Cortex of kidney (tissue), 1 donor: ENCODE measurements at places on chromosomes 5 and 9.

DNA sequence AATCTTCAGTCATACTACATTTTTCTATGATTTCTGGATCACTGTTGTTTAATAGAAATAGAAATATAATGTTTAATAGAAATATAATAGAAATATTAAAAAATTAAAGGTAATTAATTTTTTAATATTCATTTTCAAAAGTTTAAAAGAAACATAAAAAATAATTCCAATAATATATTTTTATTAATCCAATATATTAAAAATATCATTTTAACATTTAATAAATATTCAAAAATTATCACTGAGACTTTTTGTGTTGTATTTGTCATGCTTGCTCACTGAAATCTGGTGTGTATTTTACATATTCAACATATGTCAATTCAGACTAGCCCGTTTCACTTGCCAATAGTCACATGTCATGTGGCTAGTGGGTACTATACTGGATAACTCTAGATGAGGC, 80.6 kb upstream of the SLCO6A1 start:
- no peak for DNase-seq

DNA sequence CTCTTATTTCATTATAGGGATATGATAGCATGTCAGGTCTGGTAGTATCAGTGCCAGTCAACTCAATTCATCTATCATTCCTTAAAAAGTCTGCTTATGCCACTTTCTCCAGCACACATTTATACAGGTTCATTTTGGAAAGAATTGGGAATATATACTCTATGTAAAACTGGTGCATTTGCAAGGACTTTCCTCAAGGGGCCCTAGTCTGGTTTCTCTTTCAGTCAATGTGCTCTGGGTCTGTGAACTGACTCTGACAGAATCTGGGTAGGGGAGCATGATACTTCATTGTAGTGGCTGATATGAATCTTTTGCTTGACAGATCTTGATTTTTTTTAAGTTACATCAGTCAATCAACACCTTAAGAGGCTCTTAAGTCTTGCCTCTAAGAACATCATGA, 313.9 kb downstream of the HTR1A start:
- no peak for DNase-seq

DNA sequence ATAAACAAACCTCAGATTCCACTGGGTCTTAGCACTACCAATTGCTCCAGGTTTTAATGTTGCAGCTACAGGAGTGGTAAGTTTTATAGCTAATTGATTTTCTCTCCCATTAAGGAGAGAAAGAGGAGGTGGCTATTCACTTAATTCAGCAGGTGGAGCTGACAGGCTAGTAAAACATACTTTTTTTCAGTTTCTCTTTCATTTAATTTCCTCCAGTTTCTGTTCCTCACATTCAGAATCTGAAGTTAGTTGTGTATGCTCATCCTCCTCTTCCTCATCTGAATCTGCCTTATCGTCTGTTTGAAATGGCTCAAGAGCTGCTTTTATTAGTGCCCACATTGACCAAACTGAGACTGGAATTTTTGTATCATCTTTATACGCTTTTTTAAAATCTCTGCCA, 98.0 kb downstream of the PLPPR1 start:
- no peak for DNase-seq

- no peak for DNase-seq
These were observed 54.6 kb downstream of the ALG2 start for GRCh38 chr9:99167119-99167518.

DNA sequence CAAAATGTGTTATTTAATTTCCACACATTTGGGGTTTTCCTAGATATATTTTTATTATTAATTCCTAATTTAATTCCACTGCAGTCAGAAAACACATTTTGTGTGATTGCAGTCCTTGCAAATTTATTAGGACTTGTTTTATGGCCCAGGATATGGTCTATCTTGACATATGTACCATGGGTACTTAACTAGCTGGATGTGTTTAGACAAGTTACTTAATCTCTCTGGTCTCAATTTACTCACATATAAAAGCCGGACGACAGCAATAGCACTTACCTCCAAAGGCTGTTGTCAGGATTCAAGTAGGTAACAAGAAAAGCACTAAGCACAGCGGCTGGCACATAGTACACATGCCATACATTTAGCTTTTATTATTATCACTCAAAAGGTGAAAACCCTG, 118.2 kb upstream of the MSX2 start:
- no peak for DNase-seq

GRCh38 chr5:127089191-127089590, 15.9 kb upstream of the C5orf63 start:
- no peak for DNase-seq

GRCh38 chr9:108095496-108095895, 605.9 kb upstream of the KLF4 start:
- no peak for DNase-seq

DNA sequence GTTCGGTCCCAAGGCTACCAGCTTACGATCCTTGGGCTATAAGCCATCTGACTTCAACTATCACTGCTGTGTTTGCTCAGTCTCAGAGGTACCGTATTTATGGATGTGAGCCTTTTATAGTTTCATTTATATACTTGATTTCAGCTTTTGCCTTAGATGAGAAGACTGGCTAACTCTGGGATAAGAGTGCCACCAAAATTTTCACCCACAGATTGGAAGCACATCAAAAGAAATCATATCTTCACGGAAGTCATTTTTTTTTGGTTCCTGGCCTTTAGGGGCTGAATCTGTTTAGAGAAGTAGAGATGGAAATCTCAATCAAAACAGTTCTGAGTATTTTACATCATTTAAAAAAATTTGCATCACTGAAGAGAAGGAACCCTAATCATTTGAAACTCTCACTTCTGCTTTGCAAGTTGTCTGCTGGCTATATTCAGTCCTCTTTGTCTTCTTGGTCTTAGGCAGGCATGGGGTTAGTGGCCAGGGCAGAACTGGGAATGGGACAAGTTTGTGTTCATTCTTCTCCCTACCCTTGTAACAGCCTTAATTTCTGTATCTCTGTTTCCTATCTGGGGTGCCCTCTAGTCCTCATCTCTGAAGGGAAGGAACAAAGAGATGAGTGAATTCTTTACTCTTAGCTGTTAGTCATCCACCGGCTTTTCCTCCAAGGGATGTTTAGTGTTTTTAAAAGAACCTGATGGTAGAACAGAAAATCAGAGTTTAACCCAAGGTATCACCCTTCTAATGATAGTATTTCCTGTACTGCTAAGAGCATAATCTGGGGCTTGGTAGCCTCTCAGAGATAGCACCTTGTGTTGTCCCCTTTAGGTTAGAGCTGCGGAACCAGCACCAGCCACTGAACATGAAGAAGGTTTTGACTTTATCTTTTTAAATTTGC, 14.1 kb upstream of the TNFAIP8 start:
- no peak for DNase-seq

- no peak for DNase-seq
These were observed 842 bp downstream of the MUSK start for GRCh38 chr9:110669433-110669832.

- DNase-seq, result no peak
These were observed 321.9 kb upstream of the TARS1 start for GRCh38 chr5:33118761-33119415.

GRCh38 chr5:88377705-88378656, 109.3 kb upstream of the TMEM161B start:
- DNase-seq, result no peak

DNA sequence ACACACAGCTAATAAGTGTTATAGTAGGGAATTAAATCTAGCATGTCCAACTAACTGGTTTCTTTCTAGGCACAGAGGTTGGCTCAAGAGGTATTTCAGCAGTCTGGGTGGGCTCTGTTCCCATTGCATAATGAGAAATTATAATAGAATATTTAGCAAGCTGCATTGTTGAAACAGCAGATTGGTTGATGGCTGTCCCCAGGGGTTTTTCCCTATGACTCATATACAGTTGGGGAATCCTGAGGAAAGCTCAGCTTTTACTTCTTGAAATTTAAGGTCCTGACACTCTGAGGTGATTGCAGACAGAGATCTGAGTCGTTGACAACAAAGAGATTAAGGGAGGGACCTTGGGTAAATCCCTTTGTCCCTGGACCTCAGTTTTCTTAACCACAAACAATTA, 38.3 kb upstream of the TNFSF8 start:
- no peak for DNase-seq
